ENCODE measurements at places on chromosomes 5 and 9. TPM values are rescaled to one million over a fixed set of nuclear protein-coding genes. Genes with fewer than 3 reads are reported as not detected.

The ADAMTSL1 gene
- polyA plus RNA-seq, result 2.0 TPM

The NIPSNAP3A gene
- polyA plus RNA-seq, result 13.0 TPM

The SPAG8 gene
- 0.45 TPM for polyA plus RNA-seq

The EPB41L4B gene
- 10.9 TPM for polyA plus RNA-seq

The SPINK6 gene
- not detected for polyA plus RNA-seq

The ZNF189 gene
- polyA plus RNA-seq, result 4.7 TPM

The NSUN2 gene
- 65.4 TPM for polyA plus RNA-seq

The LCN2 gene
- 2.0 TPM for polyA plus RNA-seq

The PRRX2 gene
- polyA plus RNA-seq, result 5.8 TPM

The SUB1 gene
- 1,041 TPM for polyA plus RNA-seq

The PFN3 gene
- 3.1 TPM for polyA plus RNA-seq

The ANKRD18B gene
- 12.4 TPM for polyA plus RNA-seq

DNA sequence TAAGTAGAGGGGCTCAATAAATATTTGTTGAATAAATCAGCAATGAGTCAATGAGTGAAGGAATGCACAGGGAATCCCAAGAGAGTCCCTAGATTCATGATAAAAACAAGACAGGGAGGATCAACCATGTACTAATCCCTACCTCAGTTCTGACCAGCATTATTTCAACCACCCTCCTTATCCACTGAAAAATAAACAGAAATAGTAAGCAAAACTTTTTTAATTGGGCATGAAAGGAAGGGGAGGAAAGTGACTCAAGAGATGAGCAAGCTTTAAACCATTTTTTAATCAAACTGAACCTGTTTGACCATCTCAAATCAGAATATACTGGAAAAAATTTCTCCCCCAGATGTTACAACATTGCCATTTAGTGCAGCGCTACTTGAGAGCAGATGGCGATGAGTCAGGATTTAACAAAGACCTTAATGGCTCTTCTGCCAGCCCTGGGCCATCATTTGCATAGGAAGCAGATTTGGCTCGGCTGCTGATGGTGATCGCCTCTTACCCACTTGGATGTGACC lies 194.8 kb upstream of the SLC30A5 start:
- DNase-seq, result peak; percentile 51

- peak; percentile 35 for DNase-seq
These were observed 114.6 kb downstream of the C5orf15 start for GRCh38 chr5:133853646-133854365.

DNA sequence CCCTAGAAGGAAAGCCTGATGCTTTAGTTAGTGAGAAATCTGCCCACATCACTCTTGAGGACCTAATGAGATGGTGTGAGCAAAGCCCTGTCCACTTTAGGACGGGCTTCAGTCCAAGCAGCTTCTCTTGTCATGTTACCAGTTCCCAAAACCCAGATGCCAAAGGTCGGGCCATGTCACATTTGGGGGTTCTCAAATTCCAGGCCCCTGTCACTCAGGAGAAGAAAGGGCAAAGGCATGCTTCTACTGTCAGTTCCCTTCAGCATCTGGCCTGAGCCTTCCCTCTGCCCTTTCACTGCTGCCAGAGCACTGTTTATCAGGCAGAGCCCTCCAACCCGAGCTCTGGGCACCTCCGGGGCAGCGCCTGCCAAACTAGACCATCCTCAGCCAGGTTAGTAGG lies 556.0 kb downstream of the BNC2 start:
- DNase-seq, result no peak

DNA sequence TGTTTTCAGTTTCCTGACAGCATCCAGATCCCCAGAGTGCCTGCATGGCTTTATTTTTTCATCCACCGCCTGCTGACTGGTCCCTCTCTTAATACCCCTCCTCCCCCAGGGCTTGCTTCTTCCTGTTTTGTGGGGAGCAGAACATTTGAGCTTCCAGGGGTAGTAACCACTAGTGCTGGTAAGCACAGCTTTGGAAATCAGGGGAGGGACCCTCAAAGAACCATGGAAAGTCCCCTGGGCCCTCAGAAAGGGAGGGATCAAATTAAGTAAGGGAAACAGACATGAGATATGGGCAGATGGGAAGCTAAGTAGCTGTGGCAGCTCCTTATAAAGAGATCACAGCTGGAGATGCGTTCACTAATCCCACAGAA lies 26.8 kb downstream of the GRIA1 start:
- peak; percentile 12 for DNase-seq

DNA sequence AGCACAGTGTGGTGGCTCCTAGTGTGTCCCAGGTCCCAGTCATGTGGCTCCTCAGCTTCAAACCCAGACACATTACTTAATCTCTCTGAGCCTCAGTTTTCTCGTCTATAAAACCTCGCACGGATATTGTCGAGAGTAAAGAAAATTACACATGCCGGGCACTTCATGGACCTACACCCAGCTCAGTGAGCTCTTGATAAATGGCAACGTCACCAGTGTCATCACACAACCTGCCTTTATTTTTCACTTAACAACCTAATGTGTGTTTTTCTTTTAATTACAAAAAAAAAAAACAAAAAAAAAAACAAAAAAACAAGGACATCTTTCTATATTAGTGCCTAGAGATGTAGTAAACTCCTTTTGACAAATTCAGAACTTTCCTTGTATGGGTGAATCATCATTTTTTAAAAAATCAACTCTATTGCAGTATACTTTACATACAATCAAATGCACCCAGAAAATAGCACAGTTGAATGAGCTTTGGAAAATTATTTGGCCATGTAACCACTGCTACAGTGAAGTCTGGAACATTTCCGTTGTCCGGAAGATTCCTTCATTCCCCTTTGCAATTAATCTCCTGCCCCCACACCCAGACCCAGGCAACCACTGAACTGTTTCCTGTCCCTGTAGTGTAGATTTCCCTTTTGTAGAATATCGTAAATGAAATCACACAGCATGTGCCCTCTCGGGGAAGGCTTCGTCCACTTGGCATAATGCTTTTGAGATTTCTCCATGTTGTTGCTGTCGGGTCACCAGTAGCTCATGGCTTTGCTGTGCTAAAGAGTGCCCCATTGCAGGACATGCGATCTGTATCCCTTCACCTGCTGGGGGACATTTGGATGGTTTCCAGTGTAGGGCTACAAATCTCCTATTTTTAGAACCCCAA lies 100.4 kb upstream of the LARP1 start:
- no peak for DNase-seq

GRCh38 chr5:135106610-135107471 lies 72.8 kb upstream of the PITX1 start:
- no peak for DNase-seq

GRCh38 chr9:115849679-115850412 lies 303.7 kb upstream of the PAPPA start:
- DNase-seq, result no peak

GRCh38 chr5:166562246-166562645 lies 1729.2 kb upstream of the WWC1 start:
- DNase-seq, result peak; percentile 3

- peak; percentile 28 for DNase-seq
These were observed 60.6 kb upstream of the AFAP1L1 start for GRCh38 chr5:149210968-149211490.

- DNase-seq, result no peak
These were observed 351.5 kb downstream of the GADD45G start for GRCh38 chr9:89956331-89956730.

GRCh38 chr5:144275329-144275728 lies 104.7 kb downstream of the KCTD16 start:
- DNase-seq, result peak; percentile 19

GRCh38 chr5:67146574-67146973 lies 50.0 kb downstream of the CD180 start:
- no peak for DNase-seq

GRCh38 chr5:3778000-3778550 lies 182.4 kb downstream of the IRX1 start:
- DNase-seq, result no peak

DNA sequence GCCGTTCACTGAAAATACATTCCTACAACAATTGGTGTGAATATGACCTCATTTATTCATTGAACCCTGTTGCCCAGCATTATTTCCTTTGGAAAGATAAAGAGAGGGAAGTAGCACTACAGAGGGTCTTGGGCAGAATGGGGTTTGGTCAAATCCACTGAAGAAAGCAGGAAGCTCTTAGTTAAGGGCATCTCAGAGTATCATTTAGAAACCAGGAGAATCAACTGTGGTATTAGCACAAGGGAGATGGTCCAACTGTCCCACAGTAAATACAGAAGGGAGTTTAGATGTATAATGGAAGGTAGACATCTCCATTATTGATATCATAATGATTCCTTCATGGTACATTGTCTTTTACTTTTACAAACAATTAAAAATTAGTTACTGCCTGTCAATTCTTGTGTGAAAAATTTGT lies 47.1 kb downstream of the LIX1 start:
- no peak for DNase-seq

DNA sequence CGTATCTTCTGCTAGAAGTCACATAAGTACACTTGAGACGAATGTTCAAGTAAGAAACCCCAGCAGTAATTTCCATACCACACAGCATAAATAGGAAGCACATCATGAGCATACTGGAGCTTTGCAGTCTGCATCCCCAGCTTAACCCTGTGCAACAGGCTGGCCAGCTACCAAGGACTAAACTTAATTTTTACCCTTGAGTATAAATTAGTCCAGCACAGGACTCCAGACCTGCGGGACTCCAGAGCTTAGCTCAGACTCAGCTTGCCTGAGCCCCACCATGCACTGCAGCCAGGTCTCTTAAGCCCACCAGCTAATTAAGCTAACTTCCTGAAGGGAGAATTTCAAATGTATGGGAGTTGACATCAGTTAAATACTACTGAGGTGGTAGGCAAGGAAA lies 491.0 kb downstream of the ARHGEF28 start:
- no peak for DNase-seq

DNA sequence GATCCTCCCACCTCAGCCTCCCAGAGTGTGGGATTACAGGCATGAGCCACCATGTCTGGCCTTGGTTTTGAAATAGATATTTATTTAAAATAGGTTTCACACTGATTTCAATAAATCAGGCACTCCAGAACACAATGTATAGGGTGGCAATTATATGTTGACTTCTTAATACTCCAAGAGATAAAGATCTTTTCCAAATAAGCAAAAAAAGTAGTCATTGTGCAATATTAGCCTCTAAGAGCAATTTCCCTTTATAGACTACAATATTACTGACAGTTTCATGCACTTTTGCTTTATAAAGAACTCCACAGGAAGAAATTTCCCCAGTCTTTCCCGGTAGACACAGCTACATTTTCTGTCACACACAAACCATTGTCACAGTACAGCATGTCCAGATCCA lies 23.4 kb upstream of the RUFY1 start:
- no peak for DNase-seq

- no peak for DNase-seq
These were observed 49.0 kb downstream of the SPTLC1 start for GRCh38 chr9:92066168-92066567.

DNA sequence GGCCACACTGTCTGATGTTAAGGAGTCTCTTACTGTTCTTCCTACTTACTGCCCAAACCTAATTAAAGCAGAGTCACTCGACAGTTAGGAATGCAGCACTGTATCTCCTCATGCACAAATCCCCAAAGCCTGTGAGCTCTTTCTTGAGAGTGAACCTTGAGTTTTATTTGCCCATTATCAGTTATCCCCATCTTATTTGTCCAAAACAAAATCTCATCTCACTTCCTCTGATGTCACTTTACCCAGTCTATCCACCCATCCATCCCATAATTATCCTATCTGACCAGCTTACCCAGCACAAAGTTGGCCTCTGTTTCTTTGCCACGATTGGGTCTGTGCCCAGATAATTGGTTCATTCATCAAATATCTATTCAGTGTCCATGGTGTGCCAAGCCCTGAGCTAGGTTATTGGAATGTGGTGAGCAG lies 250.8 kb downstream of the SLIT3 start:
- DNase-seq, result no peak

GRCh38 chr9:126745574-126746411 lies 59.0 kb upstream of the ZBTB43 start:
- no peak for DNase-seq

- DNase-seq, result no peak
These were observed 396.8 kb downstream of the TLE4 start for GRCh38 chr9:79968533-79968932.

- DNase-seq, result no peak
These were observed 57.7 kb upstream of the CER1 start for GRCh38 chr9:14780251-14780650.

DNA sequence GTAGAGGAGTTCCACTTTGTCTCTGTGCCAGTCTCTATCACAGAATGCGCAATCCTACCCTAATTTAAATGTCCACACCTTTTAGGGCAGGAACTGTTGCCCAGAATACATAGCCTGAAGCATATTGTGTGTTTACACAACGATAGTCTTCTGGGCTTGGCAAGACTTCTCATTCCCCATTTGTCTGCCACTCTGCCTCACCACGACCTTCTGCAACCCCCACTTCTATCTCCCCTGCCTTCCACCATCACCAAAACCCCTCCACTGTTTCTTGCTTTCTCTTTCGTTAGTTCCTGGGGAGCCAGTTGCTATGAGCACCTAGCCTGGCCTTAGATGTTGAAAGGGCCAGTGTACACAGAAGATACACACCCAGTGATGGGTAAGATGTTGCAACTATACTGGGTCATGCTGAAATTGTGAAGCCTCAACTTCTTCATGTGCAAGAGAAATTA lies 883 bp upstream of the RNF145 start:
- DNase-seq, result no peak

DNA sequence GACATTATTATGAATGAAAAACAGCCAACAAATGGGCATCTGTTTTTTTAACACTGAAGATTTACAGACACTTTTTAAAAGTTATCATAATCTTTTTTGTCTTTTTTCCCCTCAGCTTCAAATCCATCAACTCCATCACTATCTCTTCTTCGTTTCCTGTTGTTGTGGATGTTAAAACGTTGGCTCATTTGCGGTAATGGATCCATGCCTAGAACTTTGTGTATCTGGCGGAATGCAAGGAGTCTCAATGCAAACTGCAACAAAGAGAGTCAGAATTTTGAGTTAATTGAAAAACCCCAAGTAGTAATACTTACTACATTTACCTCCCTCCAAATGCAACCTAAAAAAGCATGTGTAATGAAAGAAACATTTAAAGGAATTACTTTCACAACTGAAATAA lies 42.9 kb upstream of the MTMR12 start:
- no peak for DNase-seq

DNA sequence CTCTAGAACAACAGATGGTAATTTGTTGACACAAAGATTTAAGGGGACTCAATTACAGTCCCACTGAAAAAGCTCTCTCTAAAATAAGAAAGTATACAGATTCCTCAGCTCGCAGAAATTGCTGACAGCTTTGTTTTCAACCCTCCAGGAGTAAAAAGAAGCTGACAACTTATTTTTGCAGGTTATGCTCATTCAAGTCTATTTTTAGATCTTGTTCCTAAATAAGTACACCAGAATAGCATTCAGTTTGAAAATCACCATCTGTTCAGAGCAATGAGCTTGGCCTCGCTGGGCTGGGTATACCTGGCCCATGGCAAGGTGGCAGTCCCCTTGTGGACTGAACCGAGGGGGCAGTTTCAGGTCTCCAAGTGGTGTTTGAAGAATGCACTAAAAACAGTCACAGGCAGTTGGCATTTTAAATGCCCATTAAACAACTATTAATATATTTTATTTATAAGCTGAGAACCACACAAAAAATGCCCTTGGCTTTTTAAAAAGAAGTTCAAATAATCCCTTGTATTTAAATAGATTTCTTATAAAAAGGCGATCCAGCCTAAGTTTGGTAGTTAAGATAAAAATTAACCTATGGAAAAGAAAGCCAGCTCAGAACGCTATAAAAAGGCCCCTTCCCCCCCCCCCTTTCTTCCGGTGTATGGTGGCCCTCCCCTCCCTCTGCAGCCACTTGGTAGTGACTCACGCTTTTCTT lies 169.2 kb downstream of the AUH start:
- DNase-seq, result no peak

- DNase-seq, result no peak
These were observed 58.2 kb downstream of the IPPK start for GRCh38 chr9:92611621-92612285.

- DNase-seq, result no peak
These were observed 1823.4 kb downstream of the MAT2B start for GRCh38 chr5:165328846-165329245.
